M059J (cell line): ENCODE measurements at places on chromosomes 3 and 15. TPM values are rescaled to one million over a fixed set of nuclear protein-coding genes. Genes with fewer than 3 reads are reported as not detected.

CLRN1 gene
- total RNA-seq: not detected in 2 replicates

TXNRD3 gene
- total RNA-seq: 4.0 and 7.8 TPM in 2 replicates

KCNMB2 gene
- 7.9 and 10.4 TPM in 2 replicates for total RNA-seq

DNA sequence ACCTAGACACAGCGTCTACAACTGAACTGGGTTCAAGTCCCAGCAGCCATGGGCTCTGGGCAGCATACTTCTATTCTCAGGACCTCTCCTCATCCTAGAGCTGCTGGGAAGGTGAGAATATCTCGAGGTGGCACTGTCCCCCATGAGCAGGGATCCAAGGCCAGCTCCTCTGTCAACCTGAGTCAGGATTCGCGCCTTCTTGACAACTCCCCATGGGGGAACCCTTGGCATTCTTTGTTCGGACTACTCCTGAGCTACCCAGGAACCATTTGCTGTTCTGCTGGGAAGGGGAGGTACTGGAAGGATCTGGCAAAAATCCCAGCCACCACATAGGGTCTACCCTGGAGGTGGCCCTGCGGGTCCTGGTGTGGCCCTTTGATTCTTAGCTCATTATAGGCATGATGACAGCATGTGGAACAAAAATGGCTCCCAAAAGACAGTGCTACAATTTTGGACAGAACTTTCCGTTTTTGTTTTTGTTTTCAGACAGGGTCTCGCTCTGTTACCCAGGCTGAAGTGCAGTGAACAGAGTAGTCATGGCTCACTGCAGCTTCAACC lies 22.3 kb downstream of the PLXNB1 start:
- DNase-seq: no peak

- DNase-seq: peak; percentile 24
Observed at GRCh38 chr3:157810924-157811718, 295.1 kb downstream of the SHOX2 start.
